Stimulated activated CD4-positive, alpha-beta T cell treated with anti-CD3 and anti-CD28 coated beads, TNF-alpha, amount 100 ng/mL, for 1 hour (primary cell): ENCODE measurements at places on chromosomes 2 and 18.

- no peak for DNase-seq
These were observed 563.4 kb downstream of the ZNF804A start for GRCh38 chr2:185161701-185162100.

GRCh38 chr18:47036298-47036874, 965 bp upstream of the ELOA2 start:
- no peak for DNase-seq

DNA sequence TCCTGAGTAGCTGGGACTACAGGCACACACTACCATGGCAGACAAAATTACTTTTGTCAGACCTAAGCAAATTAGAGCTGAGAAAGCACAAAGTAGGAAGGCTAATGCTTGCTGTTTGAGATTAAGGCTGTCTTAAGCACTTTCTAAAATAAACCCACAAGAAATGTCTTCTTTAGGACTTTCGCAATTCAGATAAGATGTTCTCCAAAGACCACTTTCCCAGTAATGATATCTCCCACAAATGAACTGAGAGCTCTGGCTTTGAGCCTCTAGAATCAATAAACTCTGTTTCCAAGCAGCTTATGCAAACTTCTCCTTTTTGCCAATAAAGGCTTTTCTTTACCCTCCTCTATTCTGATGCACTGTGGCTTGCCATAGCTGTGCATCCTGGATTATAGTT, 32.0 kb upstream of the GALNT1 start:
- no peak for DNase-seq

- no peak for DNase-seq
These were observed 35.2 kb downstream of the OTOF start for GRCh38 chr2:26442707-26443106.

- DNase-seq: no peak
These were observed 11.3 kb downstream of the PROM2 start for GRCh38 chr2:95285542-95285932.

DNA sequence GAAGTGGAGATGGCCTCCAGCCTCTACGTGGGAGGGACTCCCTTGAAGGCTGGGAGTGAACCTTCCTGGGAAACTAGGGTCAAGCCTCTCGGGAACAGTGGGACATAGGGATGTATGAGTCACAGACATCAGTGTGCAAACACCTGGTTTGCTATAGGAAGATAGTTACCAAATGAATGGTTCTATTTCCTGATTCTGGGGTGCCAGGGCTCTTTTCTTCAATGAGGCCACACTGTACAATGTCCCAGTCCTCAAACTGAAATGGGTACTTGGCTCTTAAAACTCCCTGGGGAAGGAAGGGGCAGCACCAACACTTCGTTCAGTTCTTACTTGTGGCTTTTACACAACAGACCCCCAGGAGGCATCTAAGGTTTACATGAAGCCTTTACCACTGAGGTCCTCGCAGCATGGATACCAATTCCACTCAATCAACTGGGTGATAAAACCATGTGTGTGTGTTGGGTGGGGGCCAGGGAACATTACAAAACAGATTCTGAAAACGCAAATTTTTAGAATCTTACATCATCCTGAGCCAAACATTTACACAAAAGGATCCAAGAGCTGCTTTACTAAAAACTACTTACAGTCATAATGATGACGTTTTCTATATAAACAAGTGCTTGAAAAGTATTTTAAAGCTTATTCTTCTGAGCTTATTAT, 10.4 kb downstream of the ERFE start:
- no peak for DNase-seq

- no peak for DNase-seq
These were observed 60.6 kb downstream of the KIF1A start for GRCh38 chr2:240759459-240759858.

- DNase-seq: no peak
These were observed 222.4 kb downstream of the EXOC6B start for GRCh38 chr2:72603481-72603880.

DNA sequence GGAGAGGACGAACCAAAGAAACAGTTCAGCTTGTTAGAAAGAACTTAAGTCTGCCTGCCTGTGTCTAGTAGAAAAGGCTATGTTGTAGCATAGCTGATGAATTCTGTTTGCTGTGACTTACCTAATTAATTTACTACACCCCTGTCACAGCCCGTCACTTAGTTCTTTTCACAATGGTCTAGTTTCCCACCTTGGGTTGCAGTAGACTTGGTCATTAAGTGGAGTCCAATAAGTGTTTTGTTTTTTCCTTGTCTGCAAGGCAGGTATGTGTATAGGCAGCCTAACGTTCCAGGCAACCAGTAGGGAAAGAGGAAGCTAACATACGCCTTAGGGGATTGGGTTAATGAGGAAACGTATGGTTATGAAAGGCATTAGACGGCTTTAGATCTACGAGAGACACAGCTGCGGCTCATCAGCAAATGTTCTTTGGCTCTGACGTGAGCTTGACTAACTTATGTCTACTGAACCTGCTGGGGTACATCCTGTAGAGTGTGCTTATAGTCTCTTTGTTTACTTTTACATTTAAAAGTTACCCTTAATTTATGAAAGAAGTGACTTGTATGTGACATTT, 180.1 kb downstream of the PRPF40A start:
- DNase-seq: no peak

DNA sequence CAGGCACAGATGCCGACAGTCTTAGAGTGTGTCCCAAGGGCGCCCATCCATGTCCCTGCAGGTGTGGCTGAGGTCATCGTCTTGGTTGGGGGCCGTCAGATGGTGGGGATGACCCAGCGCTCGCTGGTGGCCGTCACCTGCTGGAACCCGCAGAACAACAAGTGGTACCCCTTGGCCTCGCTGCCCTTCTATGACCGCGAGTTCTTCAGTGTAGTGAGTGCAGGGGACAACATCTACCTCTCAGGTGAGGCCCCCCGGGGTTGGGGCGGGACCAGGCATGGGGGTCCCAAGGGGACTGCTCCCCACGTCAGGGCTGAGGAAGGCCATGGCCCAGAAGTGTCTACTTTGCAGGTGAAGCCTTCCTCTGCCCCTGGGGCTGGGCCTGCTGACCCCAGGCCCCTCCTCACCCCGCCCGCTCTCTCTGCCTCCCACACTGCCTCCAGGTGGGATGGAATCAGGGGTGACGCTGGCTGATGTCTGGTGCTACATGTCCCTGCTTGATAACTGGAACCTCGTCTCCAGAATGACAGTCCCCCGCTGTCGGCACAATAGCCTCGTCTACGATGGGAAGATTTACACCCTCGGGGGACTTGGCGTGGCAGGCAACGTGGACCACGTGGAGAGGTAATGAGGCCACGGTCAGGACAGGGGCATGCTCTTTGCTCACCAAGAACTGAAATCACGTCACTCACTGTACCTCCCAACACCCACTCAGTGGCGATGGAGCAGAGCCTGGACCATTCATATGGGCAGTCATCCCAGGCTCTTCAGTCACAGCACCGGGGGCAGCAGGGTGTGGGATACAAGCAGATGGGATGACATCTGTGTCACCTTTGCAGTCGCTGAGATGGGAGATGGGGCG, 230.8 kb downstream of the ATAD2B start:
- DNase-seq: no peak

GRCh38 chr2:15863089-15863488, 77.3 kb upstream of the MYCN start:
- DNase-seq: no peak

DNA sequence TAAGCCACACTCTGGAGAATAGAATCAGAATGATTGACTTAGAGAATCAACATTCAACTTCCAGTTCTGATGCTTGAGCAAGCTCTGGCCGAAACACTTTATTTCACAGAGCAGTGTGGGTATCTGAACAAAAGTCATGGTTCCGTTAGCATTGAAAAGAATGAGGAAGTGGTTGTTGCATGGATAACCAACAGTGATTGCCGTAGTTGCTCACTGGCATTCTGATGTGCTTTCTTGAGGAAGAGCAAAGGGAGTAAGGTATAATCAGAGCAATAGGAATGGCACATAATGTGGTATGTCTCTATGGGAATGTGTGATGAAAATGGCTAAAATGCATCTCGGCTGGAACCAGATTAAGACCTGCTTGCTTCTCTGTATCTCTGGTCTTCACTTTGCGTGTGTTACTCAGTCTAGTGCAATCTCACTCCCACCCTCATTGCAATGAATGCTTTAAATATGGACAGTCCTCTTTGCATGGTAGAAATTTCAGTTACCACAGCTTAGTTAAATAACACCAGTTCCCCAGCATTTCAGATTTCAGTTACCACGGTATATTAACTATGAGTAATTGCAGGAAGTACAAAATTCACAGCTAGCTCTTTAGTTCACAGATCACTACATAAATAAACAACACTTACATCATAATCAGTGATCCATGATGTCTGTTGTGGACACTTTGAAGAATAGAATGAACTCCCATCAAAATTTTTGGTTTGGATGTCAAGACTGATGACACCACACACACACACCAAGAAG, 7.8 kb upstream of the RAB12 start:
- no peak for DNase-seq
